ENCODE measurements at places on chromosomes 3 and 15.
A peak's percentile ranks its signal among the peaks of the same experiment; 100 is the strongest.

- DNase-seq = no peak
Observed at GRCh38 chr3:196596355-196596754, 27.9 kb downstream of the FBXO45 start.

DNA sequence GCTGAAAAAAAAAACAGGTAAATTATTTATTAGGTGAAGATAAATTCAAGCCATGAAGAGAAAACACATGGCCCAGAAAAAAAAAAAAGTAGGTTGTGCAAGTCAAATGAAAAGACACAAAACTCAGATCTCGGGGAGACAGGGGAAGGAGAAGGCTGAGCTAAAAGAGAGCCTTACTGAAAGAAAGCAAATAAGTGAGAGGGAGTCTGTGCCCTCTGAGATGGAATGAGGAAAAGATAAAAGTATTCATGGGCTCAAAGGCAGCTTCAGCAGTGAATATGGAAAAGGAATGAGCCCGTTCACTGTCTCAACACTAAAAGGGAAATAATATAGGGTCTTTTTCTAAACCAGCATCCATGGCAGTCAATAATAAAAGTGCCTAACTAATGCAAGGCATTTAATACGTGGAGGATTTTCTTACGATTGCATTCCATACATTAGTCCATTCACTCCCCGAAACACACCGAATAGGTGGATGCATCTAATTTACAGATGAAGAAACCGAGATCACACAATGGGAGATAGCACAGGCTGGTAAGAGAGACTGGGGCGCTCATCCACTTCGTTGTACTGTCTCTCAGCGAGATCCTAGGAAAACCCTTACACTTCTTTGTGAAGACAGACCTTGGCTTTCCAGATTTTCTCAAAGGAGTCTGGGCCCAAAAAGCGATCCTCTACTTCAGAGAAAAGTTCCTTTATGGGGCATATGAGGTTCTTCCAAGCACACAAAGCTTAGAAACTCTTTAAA is 1.1 kb downstream of the TFDP2 start:
- no peak for DNase-seq

DNA sequence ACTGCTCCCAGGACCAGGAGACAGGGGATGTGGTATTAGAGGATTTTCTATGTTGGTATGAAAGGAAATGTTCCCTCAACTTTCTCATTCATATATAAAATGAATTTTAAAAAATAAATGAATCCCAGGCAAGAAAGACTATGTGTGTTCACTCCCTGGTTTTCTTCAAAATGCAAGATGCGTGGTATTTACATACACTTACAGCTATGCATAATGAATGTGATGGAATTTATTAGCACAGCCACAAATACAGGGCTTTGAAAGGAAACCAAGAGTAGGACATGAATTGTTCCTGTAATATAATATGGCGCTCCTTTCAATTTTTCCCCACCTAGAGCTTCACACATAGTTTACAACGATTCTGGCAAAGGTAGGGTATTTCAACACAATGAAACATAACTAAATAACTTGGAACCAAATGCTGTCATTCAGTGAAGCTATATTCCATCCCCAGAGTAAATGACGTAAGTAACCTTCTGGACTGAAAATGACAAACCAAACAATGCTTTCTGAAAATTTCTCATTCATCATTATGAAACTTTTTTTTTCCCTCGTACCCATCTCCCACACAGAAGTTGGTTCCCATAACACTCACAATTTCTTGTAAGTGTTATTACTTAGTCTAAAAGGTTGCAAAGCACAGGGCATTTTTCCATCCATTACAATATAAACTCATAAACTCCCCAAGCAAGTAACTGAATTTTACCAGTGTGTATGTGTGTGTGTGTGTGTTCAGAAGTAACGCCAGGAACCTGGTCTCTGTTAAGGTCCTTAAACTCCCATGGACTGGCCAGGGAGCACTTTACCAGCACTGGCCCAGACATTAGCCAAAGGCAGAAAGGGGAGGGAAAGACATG is 41.8 kb downstream of the CBLB start:
- DNase-seq = peak; percentile 77

GRCh38 chr3:167091226-167091625 is 288.9 kb downstream of the ZBBX start:
- DNase-seq = no peak

GRCh38 chr15:64808785-64809453 is 16.5 kb downstream of the PIF1 start:
- no peak for DNase-seq

DNA sequence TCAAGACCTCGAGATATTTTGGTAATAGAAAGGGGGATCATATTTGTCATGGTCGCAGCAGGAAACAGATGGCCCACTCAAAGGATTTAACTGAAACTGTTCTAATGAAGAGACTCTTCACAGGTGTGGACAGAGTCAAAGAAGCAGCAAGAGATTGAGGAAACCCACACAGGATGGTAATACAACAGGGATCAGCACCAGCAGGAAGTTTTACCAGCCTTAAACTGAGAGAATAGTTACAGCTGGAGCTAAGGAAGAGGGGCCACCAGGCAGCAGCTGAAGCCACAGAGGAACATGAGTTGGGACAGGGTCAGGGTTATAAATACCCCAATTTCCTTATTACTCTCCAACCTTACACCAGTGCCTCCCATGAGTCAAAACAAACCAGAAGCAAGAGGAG is 131.8 kb upstream of the UBE2E2 start:
- no peak for DNase-seq
